Fibroblast of gingiva (primary cell): ENCODE measurements at places on chromosomes 13 and 19.

GRCh38 chr19:5890099-5890498 is 13.5 kb downstream of the NDUFA11 start:
- no peak for DNase-seq

DNA sequence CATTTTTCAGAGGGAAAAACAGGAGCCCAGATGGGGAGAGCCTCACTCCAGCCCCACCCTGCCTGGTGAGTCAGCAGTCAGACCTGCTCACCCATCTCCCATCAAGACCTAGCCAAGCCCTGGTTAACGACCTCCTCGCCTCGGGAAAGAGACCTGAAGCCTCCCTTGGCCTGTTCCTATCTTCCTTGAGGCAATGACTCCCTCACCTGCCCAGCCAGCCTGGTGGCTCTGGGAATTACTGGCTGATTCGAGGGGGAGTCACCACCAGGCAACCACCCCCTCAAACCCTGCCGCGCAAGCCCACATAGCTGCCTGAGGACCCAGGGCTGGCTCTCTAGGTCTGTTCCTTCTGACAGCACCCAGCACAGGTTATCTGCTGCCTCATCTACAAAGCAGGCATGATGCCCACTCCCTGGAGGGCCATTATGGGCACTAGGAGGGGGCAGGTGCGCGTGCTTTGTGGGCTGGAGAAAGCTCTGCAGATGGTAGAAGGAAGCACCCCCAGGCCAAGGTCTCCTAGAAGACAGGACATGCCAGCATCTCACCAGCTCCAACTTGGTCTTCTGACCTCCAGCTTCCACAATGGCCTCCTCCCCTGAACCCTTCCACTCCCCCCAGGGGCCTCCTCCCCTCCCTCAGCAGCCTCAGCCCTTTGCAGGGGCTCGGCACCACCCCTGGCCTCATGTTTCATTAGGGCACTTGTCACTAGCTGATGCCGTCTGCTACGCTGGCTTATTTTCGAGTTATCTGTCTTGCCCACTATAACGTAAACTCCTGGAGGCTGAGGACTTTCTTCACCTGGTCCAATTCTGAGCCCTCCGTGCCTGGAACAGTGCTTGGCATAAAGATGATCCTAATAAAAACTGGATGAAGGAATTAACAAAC is 10.4 kb downstream of the DEDD2 start:
- no peak for DNase-seq

DNA sequence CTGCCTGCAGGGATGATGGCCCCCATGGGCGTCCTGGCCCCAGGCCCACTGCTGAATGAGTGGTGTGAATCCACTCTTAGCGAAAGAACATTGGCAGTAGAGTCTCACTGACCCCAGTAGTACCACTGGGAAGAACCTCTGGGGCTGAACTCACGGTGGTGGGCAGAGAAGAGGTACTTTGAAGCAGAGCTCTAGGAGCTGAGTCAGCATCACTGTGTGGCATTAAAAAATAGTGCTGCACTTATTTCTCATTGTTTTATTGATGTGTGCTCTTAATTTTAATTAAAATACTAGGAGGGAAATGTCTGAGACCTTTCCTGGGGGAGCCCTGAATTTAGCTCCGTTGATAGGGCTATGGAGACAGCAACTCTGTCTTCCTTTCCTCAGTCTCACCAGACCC is 61.3 kb downstream of the CBY2 start:
- no peak for DNase-seq

GRCh38 chr13:57857945-57858344 is 226.4 kb downstream of the PCDH17 start:
- DNase-seq: no peak

- DNase-seq: no peak
Measured at GRCh38 chr19:49823472-49823871, 5.4 kb downstream of the MED25 start.

GRCh38 chr19:35851213-35852028 is 883 bp downstream of the NPHS1 start:
- no peak for DNase-seq

GRCh38 chr13:25276748-25277147 is 10.5 kb downstream of the MTMR6 start:
- no peak for DNase-seq

- DNase-seq: no peak
Measured at GRCh38 chr13:73580513-73581267, 521.9 kb downstream of the KLF5 start.

- no peak for DNase-seq
Measured at GRCh38 chr13:36752673-36753072, 66.3 kb upstream of the RFXAP start.

- no peak for DNase-seq
Measured at GRCh38 chr13:48252176-48252575, 19.2 kb downstream of the ITM2B start.

DNA sequence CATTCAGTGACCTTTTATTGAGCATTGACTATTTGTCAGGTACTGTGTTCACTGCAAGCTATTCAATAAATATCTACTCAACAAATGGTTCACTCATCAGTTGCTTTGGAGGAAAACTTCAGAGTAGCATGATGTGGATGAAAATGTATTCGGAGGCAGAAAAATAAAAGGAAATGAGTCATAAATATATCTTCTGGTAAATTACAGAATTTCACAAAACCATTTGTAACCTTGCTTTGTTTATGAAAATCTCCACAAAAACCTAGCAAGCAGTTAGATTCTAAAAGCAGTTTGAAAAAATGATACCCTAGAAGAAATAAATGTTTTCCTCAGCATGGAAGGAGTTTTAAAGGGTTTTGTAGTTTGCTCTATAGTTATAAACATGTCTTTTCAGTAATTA is 399.6 kb downstream of the LMO7 start:
- peak; percentile 9 for DNase-seq

DNA sequence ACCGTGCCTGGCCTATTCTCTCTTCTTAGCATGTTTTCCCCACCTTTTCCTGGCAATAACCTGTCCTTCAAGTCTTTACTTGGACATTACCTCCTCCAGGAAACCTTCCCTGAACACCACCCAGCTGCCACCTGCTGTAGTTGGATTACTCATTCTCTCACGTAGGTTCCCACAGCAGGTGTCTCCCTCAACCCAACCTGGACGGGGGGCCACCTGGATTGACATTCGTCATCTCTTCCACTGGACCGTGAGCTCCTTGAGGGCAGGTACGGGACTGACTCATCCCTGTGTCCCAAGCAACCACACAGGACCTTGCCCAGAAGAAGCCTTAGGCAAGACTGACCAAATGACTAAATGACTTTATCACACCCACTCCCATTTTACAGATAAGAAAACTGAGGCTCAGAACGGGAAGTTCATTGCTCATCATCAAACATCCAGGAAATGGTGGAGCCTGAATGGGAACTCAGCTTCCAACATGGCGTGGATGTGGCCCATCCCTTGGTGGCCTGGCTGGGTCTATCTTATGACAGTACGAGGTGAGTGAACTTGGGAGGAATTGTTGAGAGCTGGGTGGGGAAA is 3.5 kb upstream of the KLK6 start:
- DNase-seq: no peak

- no peak for DNase-seq
Measured at GRCh38 chr19:19911150-19911549, 10.4 kb downstream of the ZNF93 start.

GRCh38 chr19:39236527-39236926 is 8.3 kb downstream of the IFNL3 start:
- no peak for DNase-seq

- no peak for DNase-seq
Measured at GRCh38 chr13:80901111-80901510, 560.2 kb upstream of the SPRY2 start.

GRCh38 chr13:48334534-48335127 is 31.1 kb downstream of the RB1 start:
- peak; percentile 44 for DNase-seq
